Ovary (tissue), 10 donors: ENCODE measurements at places on chromosomes 1 and 21. TPM values are rescaled to one million over a fixed set of nuclear protein-coding genes. Genes with fewer than 3 reads are reported as not detected.

PGLYRP3 gene
- not detected for polyA plus RNA-seq

HES2 gene
- not detected for polyA plus RNA-seq

MASP2 gene
- polyA plus RNA-seq: 0.08 TPM

TNFRSF25 gene
- polyA plus RNA-seq: 9.4 TPM

TMEM200B gene
- 26.3 TPM for polyA plus RNA-seq

TSTD1 gene
- 13.6 TPM for polyA plus RNA-seq

GNG4 gene
- 62.4 TPM for polyA plus RNA-seq

HEYL gene
- 20.1 TPM for polyA plus RNA-seq

S100A8 gene
- polyA plus RNA-seq: 19.4 TPM

S100A7 gene
- not detected for polyA plus RNA-seq

GJC2 gene
- 2.3 TPM for polyA plus RNA-seq

GJA5 gene
- polyA plus RNA-seq: 27.5 TPM

FCMR gene
- 6.5 TPM for polyA plus RNA-seq

DMAP1 gene
- polyA plus RNA-seq: 28.1 TPM

UBIAD1 gene
- 14.9 TPM for polyA plus RNA-seq

C1orf216 gene
- polyA plus RNA-seq: 20.0 TPM

SHISA4 gene
- polyA plus RNA-seq: 11.3 TPM

S100A1 gene
- polyA plus RNA-seq: 1.2 TPM

GPR61 gene
- polyA plus RNA-seq: not detected

CORT gene
- not detected for polyA plus RNA-seq

FCRL1 gene
- polyA plus RNA-seq: 0.08 TPM

CFAP126 gene
- not detected for polyA plus RNA-seq

KIAA0319L gene
- polyA plus RNA-seq: 78.3 TPM

SPRR2B gene
- polyA plus RNA-seq: 4.9 TPM

SGIP1 gene
- polyA plus RNA-seq: 1.5 TPM

ANGPTL1 gene
- polyA plus RNA-seq: 65.7 TPM
